ENCODE measurements at places on chromosomes 4 and X.

DNA sequence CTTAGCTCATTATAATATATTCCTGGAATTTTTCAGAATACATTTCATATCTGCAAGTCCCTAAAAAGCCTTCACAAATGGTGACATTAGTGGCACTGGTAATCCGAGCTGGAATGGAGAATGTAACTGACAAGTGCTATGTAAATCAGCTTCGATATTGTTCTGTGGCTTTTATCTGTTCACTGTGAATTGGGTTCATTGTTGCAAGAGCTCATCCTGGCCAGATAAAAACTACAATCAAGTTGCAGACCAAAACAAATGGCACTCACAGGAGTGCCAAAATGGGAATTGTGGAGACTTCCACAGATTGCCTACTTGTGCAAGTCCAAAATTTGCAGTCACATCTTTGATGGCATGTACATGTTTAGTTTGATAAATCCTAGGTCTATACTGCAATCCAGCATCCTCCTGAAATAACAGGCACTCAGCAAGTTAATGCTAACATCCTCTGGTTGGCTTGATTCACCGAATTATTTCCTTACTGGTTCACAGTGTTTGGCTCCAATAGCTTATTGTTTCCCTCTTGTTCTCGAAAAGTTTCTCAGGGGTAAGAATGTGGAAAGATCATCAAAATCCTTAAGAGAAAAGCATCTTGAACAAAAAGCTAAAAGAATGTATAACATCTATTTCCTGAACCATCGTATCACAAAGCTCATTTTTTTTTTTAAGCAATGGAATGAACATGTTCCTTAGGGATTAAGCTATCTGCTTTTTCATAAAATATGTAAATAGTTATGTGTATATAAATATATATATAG is 904.9 kb downstream of the CENPC start:
- DNase-seq: no peak

DNA sequence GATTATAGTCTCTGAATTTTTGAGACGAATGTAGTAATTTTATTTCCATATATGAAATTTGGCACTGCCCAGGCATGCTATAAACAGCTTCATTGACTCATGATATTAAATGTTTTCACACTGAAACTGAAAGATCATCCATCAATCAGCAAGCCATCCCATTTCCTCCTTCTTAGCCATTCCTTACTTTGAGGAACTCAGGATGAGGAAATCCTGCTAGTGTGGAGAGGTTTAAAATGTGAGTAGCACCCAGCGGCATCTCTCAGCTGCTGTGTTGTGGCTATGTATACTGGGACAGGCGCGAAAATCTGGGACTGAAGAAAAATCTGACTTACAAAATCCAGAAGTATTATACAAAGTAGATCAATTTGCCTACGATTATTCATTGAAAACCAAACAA is 52.1 kb downstream of the PTCHD1 start:
- no peak for DNase-seq

DNA sequence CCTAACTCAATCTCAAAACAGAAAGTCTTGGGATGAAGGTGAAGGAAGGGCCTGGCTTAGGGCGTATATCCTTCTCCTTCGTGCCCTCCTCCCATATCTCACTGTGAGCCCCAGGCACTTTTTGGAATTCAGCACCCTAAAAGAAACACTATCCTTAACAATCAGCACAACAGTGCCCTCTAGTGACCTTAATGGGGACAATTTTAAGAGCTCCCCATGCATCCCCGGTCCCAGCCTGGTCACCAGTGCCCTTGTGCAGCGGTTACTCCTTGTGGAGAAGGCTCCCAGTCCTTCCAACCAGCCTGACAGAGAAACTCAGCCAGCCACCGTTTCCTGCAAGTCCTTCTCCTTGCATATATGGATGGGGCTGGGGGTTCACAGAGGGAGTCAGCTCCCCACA is 4.2 kb downstream of the PAK3 start:
- DNase-seq: no peak

GRCh38 chr4:71663780-71664179 is 120.1 kb downstream of the GC start:
- no peak for DNase-seq

GRCh38 chr4:115851918-115852766 is 738.7 kb upstream of the NDST4 start:
- DNase-seq: no peak

DNA sequence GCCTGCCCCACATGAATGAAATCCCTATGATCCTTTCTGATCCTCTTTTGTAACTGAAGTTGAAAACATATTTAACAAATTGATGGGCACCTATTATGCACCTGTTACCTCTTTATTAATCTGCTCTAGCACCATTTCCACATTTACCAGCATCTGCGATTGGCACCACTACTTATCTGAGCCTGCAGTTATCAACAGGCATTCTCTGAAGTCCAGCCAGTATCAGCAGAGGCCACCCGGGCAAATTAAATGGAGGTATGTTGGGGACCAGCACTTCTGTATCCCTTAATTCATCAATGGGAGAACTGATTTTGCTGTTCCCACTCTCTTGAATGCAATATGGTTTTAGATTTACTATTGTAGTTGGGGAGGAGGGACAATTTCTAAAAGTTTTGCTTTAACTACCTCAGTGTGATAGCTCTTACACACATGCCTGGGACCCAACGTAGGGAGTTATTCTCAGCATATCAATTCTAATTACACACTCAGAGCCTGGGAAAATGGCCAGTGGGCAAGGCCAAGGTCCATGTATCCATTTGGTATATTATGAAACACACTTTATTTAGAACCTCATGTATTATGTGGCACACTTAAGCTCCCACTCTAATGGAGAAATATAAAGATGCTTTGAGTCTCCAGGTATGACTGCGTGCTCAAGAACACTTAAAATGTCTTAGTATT is 1927.1 kb upstream of the PCDH7 start:
- no peak for DNase-seq

DNA sequence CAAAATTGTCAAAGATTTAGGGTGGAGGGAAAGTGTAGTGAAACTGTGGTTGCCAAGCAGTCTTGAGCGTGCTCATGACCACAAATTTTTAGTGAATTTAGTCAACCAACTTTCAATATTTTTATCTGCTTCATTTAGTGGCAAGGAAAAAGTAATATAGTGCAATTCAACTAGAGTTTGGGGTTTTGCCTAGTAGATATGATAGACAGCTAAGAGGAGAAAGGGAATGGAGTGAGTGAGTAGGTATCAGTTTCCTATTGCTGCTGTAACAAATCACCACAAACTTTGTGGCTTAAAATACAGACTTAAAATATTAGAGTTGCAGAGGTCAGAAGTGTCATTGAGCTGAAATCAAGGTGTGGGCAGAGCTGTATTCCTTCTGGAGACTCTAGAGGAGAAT is 3.7 kb upstream of the CT47C1 start:
- DNase-seq: no peak

DNA sequence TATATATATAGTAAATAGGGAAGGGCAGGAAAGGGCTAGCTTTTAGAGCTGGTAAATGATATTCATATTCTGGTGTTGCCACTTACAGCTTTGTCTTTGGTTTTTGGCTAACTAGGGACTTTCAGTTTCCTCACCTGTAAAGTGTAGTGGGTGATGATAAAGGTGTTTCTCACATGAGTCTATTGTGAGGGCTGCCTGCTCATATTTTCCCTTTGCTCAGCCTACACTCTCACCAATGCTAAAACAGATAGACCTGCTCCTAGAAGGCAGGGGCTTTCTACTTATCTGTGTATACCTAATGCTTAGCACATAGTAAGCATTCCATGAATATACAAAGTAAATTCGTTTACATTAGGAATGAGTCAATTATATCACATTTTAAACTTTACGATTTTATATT is 137.2 kb upstream of the HS3ST1 start:
- DNase-seq: no peak

DNA sequence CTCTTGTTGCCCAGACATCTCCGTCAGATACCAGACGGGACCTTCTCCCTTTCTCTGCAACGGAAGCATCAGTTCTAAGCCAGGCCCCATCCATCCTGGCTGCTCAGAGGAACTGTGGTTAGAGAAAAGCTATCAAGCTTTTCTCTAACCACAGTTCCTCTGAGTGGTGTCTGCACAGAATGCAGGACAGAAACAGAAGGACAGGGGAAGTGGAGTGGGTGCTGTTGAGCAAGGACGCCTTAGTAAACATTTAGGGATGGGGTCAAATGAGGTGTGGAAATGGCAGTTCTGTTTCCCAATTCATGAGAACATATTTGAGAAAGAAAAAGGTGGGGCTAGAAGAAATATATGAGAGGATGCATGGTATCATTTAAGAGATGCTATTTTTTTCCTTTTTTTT is 283.8 kb downstream of the CRLF2 start:
- DNase-seq: no peak

DNA sequence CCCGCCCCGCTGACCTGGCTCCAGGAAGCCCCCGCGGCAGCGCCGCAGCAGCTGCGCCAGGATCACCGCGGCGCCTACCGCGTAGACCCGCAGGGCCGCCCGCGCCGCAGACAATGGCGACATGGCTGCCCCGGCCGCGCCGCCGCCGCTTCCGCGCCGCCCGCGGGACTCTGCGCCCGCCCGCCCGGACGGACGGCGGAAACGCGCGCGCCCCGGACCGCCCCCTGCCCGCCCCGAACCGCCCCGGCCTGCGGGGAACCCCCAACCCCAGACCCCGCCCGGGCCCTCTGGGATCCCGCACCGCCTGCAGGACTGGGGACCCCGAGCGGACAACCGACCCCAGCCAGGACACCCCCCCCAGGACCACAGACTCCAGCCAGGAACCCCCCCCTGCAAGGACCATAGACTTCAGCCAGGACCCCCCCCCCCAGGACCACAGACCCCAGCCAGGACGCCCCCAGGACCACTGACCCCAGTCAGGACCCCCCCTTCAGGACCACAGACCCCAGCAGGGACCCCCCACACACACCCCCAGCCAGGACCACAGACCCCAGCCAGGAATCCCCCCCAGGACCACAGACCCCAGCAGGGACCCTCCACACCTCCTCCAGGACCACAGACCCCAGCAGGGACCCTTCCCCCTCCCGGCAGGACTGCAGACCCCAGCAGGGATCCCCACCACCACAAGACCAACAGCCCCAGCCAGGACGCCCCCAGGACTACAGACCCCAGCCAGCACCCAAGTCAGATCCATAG is at the start of the genes DHRSX and ZBED1:
Gene DHRSX, minus strand, starts transcription at position 174 of the 756 bp plus-strand sequence. Its CDS starts 51 bp downstream, at position 123.
Gene ZBED1, minus strand, starts transcription at position 174 of the 756 bp plus-strand sequence. CDS start 10,257 bp downstream, outside the sequence.
- no peak for DNase-seq

DNA sequence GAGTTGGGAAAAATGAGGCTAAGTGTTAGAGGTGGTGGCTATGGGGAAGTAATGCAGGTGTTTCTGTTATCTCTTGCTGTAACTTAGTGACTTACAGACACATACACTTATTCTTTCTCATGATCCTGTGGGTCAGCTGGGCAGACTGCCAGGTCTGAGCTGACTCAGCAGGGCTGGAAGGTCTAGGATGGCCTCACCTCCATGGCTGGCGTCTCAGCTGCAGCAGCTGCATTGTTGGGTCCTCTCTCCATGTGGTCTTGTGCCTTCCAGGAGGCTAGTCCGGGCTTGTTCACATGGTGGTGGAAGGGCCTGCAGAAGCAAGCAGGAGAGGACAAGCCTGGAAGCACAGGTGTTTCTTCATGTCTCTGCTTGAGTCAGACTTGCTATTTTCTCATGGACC is 172.7 kb downstream of the NHS start:
- DNase-seq: no peak

DNA sequence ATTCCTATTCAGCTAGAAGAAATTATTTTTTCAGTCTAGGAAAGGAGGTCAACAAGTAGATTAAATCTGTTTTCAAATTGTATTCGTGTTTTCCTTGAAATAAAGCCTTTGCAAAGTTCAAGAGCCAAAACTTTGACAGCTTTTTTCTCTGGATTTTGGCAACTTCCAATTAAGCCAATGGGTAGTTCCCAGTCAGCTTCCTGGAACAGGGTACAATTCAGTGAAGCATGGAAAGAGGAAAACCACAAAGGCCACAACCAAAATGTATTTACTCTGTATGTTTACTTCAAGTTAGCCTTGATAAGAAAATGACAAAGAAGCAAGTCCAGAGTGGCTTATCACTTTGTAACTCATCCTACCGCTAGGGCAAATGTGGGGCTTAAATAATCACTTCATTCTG is 188.6 kb downstream of the COMMD8 start:
- DNase-seq: no peak

GRCh38 chrX:95383778-95384177 is 1300.9 kb upstream of the DIAPH2 start:
- DNase-seq: no peak

DNA sequence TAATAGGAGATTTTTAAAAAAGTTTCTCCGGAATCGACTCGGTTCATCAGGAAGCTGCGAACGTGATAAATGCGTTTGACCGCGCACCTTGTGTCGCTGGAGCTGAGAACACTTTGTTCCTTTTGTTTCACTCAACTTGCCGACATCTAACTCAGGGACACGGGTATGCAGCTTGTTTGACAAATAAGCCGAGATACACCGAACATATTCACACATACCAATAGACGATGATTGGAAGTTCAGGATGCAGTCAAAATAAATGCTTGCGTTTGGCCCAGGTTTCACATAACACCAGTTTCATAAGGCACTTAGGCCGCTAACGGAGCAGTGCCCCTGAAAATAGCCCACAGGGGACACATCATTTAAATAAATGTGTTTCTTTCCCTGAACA is 932 bp upstream of the SHISA3 start:
- no peak for DNase-seq

GRCh38 chrX:153922932-153923857 is 2.9 kb downstream of the ARHGAP4 start:
- peak; percentile 13 for DNase-seq

GRCh38 chr4:137656661-137657060 is 124.4 kb upstream of the PCDH18 start:
- no peak for DNase-seq

DNA sequence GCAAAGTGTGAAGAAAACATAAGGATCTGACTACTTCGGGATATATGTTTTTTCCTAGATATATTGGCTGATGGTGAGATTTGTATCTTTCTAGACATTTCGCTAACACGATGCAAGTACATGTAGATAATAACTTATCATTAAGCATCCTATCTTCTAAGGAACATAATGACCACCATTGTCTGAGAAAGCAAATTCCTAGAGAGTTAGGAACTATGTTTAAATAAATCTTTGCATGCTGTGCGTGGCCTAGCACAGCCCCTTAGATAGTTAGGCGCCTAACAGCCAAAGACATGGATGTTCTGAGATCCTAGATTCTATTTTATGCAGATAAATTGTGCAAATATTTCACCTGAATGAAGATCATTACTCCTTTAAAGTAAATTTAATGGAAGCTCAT is 3.0 kb downstream of the COL4A6 start:
- no peak for DNase-seq

DNA sequence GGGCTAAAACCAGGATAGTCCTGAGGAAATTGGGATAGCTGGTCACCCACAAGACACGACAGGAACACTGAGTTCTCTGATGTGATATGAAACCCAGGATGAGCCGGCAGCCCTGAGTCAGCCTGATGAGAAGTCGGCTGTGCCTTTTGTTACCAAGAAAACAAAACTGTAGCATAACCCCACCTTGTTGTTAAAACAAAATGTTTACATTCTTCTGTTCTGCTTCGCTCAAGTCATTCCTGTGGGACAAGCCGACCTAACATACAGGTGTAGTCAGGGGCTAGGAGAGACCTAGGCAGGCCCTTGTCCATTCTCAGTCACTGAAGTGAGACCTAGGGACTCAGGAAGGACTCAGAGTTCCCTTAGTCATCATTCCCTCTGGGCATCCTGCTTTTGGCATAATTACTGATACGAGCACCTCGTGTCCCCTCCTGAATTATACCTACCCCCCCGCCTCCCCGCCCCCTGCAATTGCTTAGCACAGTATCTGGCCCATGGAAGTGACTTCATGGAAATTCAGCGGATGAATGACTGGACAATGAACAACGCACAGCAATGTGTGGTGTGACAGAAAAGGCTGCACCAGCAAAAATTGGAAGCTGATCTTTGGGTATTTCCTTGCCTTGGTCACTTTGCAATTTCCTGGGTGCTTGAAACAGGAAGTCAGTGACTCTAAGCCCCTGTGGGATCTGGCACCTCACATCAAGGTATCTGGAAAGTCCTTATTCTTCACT is 31.9 kb upstream of the TLR2 start:
- no peak for DNase-seq
